ENCODE measurements at places on chromosomes 4 and X.

- DNase-seq: no peak
Measured at GRCh38 chr4:113641025-113641431, 120.5 kb downstream of the CAMK2D start.

- no peak for DNase-seq
Measured at GRCh38 chrX:3124031-3124430, 82.8 kb downstream of the ARSF start.

DNA sequence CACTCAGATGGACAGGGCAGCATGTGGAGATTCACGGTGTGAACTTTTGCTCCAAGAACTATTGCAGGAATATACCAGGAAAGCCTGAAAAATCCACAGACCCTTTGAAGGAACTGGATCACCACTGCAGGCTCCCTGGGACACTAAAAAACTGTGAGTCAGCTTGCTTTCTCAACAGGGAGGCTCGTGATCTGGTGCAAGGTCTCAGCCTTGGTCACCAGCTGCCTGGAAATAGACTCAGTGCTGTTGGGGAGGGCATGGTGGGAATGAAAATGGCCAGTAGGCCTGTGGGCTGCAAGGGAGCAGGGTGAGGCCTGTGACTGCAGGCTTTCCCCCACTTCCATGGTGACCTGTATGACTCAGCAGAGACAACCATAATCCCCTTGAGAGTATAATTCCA is 426.4 kb upstream of the RPS6KA3 start:
- no peak for DNase-seq

- DNase-seq: no peak
Measured at GRCh38 chr4:141077611-141078225, 55.6 kb downstream of the RNF150 start.

DNA sequence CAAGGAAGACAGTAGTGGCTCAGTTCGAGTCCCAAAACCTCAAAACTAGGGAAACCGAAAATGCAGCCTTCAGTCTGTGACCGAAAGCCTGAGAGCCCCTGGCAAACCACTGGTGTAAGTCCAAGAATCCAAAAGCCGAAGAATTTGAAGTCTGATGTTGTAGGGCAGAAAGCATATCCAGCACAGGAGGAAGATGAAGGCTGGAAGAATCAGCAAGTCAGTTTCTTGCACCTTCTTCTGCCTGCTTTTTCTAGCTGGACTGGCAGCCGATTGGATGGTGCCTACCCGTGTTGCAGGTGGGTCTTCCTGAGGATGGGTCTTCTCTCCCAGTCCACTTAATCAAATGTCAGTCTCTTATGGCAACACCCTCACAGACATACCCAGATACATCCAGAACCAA is 95.0 kb downstream of the STK32B start:
- DNase-seq: no peak

GRCh38 chr4:53576676-53577372 is 14.5 kb downstream of the LNX1 start:
- no peak for DNase-seq

- DNase-seq: no peak
Measured at GRCh38 chrX:71081330-71082123, 13.4 kb upstream of the SNX12 start.

DNA sequence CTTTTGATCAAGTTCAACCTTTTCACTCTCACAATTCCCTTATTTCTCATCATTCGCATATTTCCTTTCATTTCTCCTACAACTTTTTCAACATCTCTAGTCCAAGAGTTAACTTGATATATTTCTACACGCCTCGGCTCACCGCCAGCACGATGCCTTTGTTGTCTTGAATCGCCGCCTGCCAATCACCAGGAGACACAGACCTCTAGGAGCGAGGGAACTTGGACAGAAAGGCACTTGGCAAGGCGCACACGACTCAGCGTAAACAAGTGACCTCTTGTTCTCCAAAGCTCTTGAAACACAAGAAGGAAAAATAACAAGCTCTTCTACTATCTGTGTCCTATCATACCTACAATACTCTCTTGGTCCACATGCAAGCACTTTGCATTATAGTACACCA is 27.1 kb upstream of the RBMX start:
- no peak for DNase-seq

- DNase-seq: no peak
Measured at GRCh38 chrX:1433646-1434357, 18.9 kb downstream of the ASMTL start.

All from stimulated activated CD4-positive, alpha-beta T cell treated with anti-CD3 and anti-CD28 coated beads, Interleukin-2, amount 100 ng/mL, for 48 hours (primary cell).